Fibroblast of pulmonary artery (primary cell): ENCODE measurements at places on chromosomes 13 and 19.

DNA sequence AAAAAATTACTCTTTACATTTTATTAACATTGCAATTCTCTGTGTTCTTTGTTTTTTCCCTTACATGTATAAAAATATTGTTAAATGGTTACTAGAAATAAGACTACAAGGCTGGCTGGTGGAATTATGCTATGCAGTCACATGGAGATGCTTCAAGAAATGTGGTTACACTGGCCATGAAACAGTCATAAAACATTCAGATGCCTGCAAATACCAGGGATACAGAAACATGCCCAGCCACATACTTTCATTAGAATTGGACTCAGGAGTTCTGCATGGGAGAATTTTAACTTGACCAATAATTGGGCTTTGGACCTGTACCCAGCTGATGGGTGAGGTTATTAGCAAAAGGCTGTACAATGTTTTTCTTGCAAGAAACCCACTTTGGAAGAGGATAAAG lies 1407.7 kb upstream of the SLC10A2 start:
- DNase-seq: no peak

GRCh38 chr13:105255472-105255871 lies 1280.0 kb downstream of the EFNB2 start:
- DNase-seq: no peak

DNA sequence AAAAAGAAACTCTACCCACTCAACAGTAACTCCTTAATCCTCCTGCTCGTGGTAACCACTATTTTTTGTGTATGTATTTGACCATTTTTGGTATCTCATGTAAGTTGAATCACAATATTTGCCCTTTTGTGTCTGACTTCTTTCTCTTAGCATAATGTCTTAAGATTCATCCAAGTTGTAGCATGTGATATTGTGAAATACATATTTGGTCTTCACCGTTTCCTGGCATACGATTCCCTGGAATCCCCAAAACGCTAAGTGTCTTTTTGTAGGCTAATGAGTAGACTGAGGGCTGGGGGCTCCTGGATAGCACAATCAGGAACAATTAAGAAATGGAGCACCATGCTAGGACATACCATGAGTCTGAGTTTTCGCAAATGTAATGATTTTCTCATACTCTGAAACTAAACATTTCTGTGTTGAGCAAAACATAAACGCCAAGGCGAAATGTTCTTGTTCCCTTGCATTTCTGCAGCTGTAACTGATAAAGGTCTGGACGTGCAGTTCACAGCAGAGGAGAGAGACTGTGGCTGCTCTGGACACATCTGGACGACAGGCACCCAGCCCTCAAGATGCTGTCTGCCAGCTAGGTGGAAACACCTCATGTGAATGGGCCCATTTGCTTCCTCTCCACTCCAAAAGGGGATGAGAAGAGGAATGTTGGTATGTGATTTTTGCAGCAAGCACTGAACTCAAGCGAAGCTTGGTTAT lies 38.4 kb downstream of the BRD4 start:
- DNase-seq: peak; percentile 78

GRCh38 chr13:108915095-108915633 lies 285.8 kb downstream of the MYO16 start:
- DNase-seq: peak; percentile 71

DNA sequence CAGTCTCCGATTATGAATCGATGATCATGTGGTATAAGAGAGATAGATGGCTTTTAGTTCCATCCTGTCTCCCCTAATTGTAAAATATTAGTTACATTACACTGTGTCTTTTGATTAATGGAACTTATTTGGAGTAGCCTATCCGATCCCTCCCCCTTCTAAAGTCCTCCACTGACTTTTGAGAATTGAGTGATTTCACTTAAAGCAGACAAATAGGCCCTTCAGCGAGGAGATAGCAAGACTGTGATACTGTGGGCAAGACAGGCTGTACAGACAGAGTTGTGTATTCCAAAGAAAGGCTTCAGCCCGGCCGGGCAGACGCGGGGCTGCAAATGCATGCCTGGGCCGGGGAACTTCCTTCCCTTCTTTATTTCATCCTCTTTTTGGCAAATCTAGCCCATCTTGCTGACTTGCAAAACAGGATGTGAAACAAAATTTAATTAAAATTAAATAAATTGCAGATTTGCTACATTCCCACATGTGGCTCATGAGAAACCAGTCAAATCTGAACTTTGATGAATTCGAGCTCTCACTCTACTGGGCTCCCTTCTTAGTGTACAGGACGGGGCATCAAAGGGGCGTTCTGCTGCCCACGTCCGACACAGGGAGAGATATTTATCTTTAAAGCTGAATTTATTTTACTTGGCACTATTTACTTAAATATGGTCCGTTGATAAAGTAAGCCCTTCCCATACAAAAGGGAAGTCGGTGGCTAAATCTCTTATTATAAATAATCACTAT lies 314.8 kb downstream of the ZNF536 start:
- no peak for DNase-seq

- DNase-seq: no peak
Observed at GRCh38 chr19:15008308-15008707, 28.6 kb upstream of the SLC1A6 start.

DNA sequence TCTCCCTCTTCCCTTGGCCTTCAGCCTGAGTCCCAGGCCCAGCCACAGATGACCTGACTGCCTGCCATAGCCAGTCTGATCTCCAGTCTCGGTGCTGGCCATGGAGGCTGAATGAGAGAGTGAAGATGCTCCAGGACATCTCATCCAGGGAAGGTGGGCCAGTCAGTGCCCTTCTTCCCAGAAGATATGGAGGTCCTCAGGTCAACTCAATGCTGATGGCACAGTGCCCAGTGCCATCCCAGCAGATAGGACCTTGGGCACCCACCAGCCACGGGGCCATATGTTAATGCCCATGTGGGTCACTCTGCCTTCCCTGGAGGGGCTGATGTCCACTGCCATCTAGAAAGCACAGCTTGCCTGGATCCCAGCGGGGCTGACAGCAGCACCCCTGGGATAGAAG lies 7.2 kb downstream of the VSTM2B start:
- no peak for DNase-seq

GRCh38 chr19:3665681-3666544 lies 34.4 kb downstream of the PIP5K1C start:
- no peak for DNase-seq

DNA sequence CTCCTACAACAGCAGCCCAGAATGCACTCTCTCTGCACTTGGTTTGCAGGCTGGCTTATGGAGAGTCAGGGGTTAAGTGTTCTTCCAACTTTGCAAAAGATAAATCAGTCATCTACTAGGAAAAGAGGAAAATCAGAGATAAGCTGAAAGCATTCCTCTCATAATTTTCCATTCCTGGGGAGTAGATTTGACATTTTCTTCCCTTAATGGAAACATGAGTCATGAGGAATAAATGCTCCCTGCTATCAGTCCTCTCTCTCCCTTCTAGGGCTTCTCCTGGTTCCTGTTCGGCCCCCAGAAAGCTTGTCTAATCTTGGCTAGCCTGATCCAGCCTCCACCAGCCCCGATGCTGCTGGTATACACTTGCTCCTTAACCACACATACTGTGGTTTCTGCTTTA lies 28.4 kb upstream of the ENOX1 start:
- peak; percentile 88 for DNase-seq

DNA sequence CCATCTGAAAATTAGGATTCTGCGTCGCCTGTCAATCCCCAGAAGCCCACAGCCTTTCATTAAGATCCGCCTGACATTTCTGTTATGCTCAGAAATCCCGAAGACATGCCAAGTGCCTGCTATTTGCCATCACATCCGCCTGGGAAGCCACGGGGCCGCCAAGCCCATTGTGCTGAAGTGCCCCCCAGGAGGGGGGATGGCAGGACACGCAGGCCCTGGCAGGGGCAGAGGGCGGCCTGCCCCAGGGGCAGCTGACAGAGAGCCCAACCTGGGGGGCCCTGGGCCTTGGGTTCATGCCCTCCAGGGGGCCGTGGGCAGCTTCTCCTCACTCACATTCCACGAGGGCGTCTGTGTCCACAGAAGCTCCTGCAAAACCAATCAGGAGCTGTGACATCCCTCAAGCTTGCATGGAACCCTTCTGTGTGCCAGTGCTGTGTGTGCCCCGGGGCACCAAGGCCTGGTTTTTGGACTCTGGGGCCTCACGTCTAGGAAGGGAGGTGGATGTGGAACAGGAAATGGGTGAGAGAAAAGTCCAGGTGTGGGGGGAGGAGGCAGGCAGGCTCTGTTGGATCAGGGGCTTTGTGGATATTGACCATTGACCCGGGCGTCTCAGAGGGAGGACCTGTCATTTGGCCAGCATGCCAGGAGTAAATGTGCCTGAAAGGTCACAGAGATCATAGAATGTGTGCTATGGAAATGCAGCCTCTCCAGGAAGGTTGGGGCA lies 122.9 kb downstream of the URI1 start:
- DNase-seq: no peak

- no peak for DNase-seq
Observed at GRCh38 chr13:94400874-94401273, 78.6 kb downstream of the DCT start.

DNA sequence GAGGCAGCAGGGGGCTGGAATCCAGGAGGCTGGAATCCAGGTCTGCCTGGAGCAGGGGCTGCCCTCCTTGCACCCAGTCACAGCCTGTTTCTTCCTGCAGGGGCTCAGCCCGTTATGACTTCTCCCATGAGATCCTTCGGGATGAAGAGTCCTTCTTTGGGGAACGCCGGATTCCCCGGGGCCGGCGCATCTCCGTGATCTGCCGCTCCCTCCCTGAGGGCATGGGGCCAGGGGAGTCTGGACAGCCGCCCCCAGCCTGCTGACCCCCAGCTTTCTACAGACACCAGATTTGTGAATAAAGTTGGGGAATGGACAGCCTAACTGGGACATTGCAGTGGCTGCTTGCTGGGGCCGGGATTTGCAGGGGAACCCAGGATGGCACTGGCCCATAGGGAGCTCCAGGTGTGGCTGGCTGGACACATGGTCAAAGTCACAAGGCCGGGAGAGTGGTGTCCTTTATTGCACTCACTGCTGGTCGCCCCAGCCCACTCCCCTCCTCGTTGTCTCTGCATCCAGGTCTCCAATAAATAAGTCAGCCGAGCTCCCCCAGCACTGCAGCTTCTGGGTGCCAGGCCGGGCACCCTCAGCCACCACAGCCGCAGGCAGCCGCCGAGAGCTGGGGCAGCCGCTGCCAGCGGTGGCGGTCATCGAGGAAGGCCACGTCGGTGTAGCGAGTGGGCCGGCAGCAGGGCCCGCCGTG lies 872 bp downstream of the PSPN start:
- no peak for DNase-seq

- DNase-seq: no peak
Observed at GRCh38 chr13:70363991-70364390, 255.7 kb upstream of the KLHL1 start.
